T follicular helper cell (primary cell): ENCODE measurements at places on chromosomes 11 and 22.

- DNase-seq = no peak
Observed at GRCh38 chr11:63764679-63765647, 3.6 kb downstream of the ZFTA start.

- DNase-seq = no peak
Observed at GRCh38 chr11:43751726-43752125, 71.2 kb downstream of the HSD17B12 start.

DNA sequence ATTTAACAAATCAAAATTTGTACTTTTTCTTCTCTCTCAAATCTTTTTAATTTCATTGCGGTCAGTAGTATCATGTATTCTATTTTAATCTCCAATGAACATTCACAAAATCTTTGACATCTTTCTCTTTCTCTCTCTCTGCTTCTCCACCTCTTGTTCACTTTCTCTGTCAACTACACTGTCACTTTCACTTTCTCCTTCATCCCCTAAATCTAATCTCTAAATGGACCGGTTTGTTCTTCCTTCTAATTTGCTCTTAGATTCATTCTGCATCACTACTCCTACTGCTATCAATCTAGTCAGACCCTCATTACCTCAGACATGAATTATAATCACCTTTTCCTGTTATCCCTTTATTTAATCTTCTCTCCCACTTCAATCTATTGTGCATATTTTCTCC lies 18.6 kb downstream of the CCDC73 start:
- DNase-seq = no peak

- no peak for DNase-seq
Observed at GRCh38 chr11:7498193-7498592, 12.9 kb downstream of the OLFML1 start.

- DNase-seq = no peak
Observed at GRCh38 chr22:23115369-23115768, 26.4 kb downstream of the RSPH14 start.

DNA sequence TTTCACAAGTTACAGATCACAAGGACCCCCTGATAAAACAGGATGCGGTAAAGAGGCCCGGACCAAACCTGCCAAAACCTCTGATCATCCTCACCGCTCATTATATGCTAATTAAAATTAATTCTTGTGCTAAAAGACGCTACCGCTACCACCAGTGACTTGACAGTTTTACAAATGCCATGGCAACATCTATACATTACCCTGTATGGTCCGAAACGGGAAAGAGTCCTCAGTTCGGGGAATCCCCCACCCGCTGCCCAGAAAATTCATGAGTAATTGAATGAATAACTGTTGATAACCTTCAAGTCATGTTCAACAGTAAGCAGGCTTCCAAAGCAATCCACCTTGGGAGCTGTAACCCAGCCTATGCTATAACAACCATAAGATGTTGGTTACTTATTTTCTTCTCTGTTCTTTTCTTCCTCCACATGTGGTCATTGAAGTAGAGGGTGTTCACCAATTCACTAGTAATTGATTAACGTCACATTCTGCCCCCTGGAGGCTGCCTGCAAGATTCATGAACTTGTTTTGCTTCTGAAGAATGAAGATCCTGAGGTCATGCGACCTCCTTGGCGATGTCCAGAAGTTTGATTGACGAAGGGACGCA lies 20.6 kb downstream of the APOBEC3H start:
- peak; percentile 60 for DNase-seq

DNA sequence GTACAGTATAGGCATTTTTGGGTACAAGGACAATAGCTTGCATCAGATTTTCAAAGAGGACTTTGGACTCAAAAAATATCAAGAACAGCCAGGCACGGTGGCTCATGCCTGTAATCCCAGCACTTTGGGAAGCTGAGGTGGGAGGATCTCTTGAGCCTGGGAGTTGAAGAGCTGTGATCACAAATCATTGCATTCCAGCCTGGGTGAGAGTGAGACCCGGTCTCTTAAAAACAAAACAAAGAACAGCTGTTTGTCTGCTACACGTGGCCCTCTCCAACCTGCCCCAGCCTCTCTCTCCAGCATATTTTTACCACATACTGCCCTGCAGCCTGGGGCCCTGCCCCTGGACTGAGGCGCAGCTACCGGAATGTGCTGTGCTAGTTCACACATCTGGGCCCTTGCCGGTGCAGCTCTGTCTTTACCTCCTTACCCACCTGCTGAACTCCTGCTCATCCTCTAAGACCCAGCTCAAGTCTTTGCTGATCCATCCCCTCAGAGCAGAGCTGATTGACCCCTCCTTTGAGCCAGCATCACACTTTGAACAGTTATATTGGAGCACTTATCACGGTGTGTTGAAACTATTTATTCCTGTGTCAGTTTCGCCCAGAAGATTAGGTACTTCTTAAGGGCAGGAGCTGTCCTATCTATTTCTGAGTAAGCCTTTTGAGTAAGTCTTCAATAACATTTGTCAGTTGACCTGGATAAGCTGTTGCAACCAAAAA lies 29.4 kb downstream of the GRIK4 start:
- no peak for DNase-seq

DNA sequence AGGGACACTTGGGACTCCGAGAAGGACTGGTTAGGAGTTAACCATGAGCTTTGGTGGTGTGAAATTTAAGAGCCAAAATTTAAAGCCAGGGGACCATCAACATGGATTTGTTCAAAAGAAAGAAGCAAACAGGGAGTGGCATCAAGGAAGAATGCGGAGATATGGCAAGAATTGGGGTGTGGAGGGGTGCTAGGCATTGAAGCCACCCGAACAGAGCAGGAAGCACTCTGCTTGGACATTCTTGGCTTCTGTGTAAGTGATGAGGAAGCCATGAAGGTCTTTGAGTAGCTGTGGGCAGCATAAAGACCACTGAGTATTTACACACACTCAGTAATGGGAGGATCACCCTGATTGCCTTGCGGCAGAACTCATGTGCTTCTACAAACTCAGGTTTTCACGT lies 27.2 kb upstream of the PAMR1 start:
- DNase-seq = no peak

DNA sequence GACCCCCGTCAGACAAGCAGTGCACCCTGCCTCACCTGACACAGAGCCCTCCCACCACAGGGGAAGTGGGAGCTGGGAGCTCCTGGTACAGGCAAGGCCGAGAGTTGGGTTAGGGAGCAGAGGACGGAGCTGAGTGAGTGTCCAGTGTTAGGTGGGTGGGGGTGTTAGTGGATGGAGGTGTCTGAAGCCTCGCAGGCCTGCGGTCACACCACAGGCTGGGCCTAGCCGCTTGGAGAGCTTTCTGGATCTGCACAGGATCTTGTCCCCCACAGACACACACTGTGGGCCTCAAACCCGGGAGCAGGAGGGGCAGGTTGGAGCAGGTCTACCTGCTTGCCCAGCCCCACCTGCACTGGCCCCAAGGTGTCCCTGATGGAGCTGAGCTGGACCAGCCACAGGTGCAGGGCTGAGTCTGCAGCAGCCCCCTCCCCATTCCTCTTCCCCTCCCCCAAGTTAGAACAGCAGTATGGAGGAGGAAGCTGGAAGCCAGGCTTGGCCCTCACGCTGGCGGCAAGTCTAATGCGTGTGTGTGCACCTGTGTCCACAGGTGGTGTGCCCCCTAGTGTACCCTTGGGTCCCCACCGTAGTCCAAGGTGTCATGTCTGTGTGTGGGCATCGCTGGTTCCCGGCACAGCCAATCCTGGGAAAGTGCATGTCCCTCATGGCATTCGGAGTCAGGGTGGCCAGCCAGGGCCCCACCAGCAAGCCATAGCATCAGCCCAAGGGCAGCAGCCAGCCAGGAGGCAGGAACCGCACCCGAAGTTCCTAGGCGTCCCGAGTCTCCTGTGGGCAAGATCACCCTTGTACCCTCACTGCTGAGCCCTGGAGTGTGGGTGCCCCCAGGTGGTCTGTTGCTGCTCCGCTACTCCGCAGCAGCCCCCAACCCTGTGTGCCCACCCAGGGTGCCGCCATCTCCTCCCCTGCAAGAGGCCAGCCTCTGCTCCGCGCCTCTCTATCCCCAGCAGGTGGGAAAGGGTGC lies 2.0 kb upstream of the GATD1 start:
- no peak for DNase-seq

DNA sequence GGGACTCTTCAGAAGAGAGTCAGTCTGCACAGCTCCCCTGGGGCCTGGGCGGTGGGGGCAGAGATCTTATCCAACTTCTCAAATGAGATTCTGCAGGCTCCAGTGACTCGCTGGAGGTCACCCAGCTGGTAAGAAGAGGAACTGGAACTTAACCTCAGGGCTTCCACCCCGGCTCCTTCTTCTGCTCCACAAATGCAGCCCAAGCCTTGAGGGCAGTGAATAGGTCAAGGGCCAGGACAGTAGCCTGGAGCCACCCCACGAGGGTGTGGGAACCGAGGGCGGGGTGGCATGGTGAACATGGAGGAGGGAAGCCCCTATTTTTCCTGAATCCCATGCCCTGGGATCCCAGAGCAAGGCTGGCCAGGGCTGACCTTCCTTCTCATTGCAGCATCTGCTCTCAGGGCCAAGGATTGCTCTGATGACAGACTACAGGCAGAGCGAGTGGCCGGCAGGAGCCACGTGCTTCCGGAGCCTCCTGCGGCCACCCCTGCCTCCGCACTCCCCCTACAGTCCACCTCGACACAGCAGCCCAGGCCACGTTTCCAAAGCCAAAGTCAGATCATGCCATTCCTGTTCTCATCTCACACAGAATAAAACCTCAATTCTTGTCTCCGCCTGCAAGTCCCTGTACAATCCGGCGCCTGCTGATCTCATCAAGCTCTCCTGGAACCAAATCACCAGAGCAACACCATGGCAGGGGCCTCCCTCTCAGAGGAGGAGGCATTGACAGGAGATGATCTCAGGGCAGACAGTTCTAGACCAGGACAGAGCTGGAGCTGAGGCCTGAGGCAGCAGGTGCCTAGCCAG lies 21.1 kb upstream of the UPK3A start:
- no peak for DNase-seq

DNA sequence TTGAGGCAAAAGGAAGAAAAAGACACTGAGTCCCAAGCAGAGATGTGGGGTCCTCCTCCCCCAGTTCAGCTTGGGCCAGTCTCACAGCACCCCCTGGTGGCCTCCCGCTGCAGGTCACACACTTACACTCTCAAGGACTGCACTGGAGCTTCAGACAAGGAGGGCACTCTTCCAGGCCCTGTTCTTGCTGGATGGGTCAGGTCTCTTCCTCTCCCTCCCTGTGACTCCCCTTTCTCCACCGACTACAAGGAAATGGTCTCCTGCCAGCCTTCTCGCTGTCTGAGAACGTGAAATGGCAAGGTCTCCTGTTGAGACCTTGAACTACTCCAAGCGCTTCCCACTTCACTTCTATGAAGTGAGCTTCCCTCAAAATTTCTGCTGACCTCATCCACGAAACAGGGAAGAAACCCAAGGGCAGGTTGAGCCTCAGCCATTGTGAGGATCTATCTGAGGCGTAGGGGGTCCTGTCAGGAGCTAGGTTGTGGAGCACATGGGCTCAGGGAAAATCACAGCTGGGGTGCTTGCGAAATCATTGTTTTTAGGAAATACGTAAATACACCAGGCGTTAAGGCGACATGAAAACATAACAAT lies 11.2 kb upstream of the IGLL1 start:
- DNase-seq = peak; percentile 23

GRCh38 chr11:62438641-62439040 lies 19.8 kb downstream of the SCGB1A1 start:
- no peak for DNase-seq

DNA sequence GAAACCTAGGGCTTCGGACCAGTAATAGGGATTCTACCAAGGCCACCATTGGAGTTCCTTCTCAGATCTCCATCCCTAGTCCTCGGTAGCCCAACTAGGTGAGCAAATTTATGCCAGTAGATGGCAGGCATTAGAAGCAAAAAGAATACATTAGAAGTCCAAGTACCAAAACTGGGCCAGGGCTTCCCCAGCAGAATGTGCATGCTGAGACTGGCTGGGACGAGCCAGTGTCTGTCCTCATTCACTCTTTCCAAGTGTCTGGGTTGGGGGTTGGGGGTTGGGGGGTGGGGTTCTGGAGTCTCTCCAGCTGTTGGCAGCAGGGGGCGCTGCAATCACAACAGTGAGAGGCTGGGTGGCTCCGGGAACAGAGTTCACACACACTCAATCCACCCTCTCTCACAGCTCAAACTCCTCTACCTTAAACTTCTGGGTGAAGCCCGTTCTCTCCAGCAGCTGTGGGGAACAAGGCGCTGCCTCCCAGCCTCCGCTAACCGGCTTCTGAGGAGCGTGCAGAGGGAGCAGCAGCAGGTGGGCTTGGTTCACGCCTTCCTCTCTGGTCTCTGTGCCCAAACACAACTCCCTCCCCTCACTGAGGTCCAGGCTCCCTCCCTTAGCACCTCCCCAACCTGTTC lies 57.5 kb downstream of the BTG4 start:
- DNase-seq = no peak

GRCh38 chr11:11973361-11973800 lies 35.0 kb downstream of the DKK3 start:
- DNase-seq = no peak

DNA sequence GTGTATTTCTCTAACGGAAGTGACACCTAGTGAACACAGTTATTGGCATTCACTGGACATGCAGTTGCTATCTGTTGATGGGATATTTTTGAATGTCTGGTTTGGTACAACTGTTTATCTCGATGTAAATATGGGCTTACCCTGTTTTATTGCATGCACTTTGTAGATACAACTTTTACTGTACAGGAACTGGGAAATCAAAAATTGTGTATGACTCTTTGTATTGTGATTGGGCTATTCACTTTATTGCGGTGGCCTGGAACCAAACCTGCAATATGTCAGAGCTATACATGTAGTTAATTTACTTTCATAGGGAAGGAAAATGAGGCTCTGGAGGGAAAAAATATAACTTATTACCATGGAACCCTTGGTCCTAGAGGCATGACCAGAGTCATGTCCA lies 380.7 kb upstream of the KIRREL3 start:
- DNase-seq = no peak

GRCh38 chr11:66325263-66325671 lies 8.4 kb upstream of the CD248 start:
- DNase-seq = no peak

- DNase-seq = no peak
Observed at GRCh38 chr11:115677190-115677589, 173.0 kb upstream of the CADM1 start.

- DNase-seq = no peak
Observed at GRCh38 chr11:61645179-61645868, 34.9 kb upstream of the DAGLA start.

GRCh38 chr22:32050678-32051515 lies 7.8 kb downstream of the SLC5A1 start:
- DNase-seq = peak; percentile 18

DNA sequence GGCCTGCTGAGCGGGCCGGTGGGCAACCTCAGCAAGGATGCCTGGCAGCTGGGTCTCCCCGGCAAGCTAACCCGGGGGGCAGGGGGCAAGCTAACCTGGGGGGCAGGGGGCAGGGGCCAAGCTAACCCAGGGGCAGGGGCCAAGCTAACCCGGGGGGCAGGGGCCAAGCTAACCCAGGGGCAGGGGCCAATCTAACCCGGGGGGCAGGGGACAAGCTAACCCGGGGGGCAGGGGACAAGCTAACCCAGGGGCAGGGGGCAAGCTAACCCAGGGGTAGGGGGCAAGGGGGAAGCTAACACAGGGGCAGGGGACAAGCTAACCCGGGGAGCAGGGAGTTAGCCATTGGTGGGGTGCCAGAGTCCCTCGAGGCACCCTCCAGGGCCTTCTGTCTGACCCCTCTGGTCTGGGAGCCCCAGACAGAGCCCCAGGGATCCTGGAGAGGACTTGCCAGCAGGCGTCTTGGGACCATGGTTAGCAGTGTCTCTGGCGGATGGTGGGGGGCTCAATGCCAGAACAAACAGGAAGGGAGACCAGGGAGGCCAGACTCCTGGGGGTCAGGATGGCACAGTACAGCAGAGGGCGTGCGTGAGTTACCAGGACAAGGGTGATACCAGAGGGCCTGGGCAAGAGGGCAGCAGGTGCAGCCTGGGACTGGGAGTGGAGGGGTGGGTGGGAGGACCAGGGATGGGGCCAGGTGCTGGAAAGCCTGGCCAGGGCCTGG lies 16.1 kb downstream of the IGF2 start:
- DNase-seq = no peak
